Nucleus accumbens (tissue), 56 donors: ENCODE measurements at places on chromosomes 1 and 21.
A peak's percentile ranks its signal among the peaks of the same experiment; 100 is the strongest.

DNA sequence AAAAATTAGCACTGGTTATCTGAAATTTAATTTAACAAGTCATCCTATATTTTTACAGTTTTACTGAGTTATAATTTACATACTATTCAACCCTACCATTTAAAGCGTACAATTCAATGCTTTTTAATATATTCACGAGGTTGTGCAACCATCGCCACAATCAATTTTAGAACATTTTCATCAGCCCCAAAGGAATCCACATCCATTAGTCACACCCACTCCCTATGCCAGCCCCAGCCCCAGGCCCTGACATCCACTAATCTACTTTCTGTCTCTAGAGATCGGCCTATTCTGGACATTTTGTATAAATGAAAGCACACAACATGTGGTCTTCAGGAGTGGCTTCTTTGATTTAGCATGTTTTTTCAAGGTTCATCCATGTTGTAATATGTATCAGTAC lies 134.7 kb downstream of the PSMG1 start:
- no peak for DNase-seq

DNA sequence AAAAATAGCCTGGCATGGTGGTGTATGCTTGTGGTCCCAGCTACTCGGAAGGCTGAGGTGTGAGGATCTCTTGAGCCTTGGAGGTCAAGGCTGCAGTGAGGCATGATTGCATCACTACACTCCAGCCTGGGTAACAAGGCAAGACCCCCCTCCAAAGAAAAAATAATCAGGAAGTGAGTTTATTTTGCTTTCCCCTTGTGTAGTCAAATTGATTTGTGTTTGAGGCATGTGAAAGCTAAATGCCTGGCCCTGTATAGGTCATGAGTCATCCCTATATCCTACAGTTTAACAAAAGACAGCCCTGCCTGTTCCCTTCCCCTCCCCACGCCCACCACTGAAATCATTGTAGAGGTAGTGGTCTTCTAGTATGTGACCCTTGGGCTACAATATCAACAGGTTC lies 241.4 kb upstream of the JUN start:
- DNase-seq, result no peak

GRCh38 chr1:50605186-50605875 lies 182.1 kb upstream of the DMRTA2 start:
- DNase-seq, result no peak

- no peak for DNase-seq
Measured at GRCh38 chr1:198373376-198373775, 167.1 kb downstream of the ATP6V1G3 start.

GRCh38 chr1:15215116-15215515 lies 31.9 kb upstream of the FHAD1 start:
- DNase-seq, result no peak

- DNase-seq, result no peak
Measured at GRCh38 chr1:87334351-87335174, 5.9 kb downstream of the LMO4 start.

DNA sequence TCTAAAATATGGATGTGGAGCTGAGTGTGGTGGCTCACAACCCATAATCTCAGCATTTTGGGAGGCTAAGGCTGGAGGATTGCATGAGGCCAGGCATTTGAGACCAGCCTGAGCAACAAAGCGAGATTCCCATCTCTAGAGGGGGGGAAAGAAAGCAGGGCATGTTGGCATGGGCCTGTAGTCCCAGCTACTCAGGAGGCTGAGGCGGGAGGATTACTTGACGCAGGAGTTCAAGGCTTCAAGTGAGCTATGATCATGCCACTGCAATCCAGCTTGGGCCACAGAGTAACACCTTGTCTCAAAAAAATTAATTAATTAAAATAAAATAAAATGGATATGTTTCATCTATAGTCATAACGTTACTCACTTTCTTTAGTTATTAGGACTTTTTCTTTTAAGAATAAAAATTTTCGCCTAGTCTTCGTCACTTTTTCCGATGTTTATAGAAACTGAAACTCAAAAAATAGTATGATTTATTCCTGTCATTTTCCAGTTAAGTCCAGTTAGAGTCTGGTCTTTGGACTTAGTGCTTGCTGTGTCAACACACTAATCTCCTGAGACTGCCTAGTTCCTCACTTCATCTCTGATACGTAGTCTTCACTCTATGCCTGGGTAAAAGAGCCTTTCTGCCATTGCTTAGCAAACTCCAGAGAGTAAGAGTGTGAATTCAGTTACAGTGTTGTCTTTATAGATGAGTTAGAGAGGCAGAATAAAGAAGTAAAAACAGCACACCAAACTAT lies 28.0 kb downstream of the IARS2 start:
- DNase-seq, result no peak

GRCh38 chr21:45570826-45571601 lies 28.8 kb upstream of the SLC19A1 start:
- no peak for DNase-seq

- DNase-seq, result no peak
Measured at GRCh38 chr1:113905435-113905861, 322 bp downstream of the DCLRE1B start.

DNA sequence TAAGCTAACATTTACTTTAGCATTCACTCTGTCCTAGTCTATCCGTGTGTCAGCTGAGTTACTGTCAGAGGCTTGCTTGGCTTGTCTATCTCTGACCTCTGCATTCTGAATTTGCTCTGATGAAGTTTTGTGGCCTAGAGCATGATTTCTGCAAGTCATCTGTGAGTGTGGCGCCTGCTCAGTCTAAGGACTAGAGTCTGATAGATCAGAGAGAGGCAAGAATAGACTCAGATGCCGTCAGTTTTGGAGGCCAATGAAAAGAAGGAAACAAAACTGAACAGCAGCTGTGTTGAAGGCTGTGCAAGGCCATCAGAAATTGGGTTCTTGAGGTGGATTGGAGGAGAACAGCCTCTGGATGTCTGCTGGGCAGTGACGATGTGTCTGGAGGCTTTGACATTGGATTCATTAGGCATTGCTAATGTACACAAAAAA lies 573.1 kb downstream of the USP25 start:
- no peak for DNase-seq

DNA sequence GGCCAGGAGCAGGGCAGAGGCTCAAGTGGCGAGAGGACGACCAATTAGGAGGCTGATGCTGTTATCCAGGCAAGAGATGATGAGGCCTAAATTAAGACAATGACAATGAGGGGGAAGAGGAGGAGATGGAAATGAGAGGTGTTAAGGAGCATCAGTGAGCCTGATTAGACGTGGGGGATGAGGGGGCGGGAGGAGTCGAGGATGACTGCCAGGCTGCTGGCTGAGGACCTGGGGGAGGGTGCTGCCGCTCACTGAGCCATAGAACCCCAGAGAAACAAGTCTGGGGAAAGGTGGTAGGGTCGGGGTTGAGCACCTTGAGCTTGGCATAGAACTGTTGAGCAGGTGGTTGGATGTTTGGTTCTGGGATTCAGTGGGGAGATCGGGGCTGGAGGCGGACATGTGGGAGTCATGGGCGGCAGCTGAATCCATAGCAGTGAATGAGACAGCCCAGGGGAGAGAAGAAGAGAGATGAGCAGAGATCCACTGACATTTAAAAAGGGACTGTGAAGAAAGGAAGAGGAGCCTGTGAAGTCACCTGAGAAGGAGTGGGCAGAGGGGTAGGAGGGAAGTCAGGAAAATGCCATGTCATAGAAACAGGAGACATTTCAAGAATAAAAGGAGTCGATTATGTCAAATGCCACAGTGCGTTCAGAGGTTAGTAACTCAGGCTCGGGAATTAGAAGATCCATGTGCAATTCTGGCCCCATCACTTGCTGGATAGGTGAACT lies 28.5 kb downstream of the DLGAP3 start:
- peak; percentile 8 for DNase-seq

DNA sequence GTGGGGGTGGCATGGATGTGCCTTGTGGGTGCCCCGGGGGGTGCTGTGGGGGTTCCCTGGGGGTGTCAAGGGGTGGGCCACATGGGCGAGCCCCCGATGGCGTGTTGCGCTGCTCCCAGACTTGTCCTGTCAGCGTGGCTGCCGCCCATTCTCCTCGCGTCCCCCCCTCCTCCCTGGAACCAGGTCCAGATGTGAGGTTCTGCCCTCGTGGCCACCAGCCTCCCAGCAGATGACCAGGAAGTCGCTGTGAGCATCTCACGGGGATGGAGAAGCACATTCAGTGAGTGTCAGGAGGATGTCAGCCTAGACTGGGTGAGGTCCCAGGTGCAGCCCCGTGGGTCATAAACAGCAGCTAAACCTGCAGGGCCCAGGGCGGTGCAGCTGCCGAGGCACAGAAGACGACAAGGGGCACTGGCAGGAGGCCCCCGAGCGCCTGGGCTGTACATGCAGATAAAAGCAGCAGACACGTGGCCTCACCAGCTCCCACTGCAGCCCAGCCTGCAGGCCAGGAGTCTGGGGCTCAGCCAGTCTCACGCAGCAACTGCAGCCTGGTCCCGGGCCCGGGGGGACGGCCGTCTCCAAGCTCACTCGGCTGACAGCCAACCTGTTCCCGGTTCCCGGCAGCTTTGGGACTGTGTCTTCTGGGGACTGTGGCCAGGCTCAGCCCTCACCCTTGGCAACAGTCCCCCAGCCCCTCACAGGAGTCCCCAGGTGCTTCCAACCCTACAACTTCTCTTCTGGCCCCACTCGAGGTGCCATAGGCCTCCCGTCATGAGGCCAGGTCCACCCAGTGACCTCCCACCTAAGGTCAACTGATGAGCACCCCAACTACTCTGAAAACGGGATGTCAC lies 17.5 kb upstream of the COL6A2 start:
- DNase-seq, result peak; percentile 27

DNA sequence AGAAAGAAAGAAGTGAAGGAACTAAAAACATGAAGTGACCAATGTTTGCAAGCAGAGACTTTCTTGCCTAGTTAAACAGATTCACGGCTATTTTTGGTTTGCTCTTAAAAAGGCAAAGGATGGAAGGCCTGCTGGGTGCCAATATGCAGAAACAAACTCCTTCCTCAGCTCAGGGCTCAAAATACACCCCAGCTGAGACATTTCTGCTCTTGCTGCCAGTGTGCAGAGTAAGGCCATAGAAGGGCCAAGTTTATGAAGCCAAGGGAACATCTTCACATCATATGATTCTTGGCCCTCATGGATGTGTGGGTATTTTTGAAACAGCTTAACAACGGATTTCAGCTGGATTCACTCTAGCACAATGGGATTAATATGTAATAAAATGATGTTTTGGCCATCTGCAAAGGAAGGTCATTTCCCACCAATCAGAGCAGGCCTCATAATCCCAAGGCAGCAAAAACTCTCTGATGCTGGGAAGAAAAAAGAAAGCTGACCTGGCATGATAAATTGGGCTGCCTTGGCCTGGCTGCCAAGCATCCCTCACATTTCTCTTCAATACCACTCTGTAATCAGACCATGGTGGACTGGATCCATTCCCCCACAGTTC lies 70.7 kb downstream of the CAPZB start:
- DNase-seq, result no peak

DNA sequence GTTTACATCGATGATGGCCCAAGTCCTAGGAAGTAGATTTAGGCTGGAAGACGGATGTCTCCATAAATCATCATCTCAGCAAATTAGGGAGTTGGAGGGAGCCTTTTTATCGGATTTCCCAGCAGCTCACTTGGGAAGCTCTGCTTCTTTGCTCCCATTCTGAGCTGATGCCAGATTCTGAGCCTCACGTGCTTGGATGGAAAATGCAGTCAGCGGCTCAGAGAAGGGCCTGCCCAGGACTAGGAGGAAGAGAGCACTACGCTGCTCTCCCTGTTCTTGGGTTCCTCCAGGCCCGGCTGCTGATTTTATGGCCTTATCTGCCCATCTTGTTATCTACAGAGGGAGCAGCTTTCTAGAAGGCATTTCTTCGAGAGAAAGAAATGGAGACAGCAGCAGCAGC lies 42.0 kb downstream of the UBIAD1 start:
- peak; percentile 18 for DNase-seq

DNA sequence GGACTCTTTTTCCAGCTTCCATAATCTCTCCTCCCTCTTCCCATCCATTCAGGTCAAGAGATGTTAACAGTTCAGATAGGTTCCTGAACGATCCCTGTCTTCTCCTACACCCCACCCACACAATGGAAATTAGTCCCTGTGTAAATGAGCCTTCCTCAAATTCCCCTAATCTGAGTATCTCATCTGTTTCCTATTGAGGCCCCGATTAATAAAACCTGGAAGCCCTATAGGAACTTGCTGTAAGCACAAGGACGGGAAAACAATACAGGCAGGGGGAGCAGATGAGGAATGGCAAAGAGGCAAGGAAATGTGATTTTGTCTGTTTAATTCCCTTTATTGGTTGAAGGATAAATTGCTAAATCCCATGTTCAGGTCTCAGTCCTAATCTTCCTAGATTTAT lies 7.1 kb upstream of the GPX7 start:
- no peak for DNase-seq

- DNase-seq, result no peak
Measured at GRCh38 chr1:238232084-238232710, 341.5 kb upstream of the ZP4 start.

- DNase-seq, result no peak
Measured at GRCh38 chr1:156051011-156051725, 2.4 kb downstream of the UBQLN4 start.

DNA sequence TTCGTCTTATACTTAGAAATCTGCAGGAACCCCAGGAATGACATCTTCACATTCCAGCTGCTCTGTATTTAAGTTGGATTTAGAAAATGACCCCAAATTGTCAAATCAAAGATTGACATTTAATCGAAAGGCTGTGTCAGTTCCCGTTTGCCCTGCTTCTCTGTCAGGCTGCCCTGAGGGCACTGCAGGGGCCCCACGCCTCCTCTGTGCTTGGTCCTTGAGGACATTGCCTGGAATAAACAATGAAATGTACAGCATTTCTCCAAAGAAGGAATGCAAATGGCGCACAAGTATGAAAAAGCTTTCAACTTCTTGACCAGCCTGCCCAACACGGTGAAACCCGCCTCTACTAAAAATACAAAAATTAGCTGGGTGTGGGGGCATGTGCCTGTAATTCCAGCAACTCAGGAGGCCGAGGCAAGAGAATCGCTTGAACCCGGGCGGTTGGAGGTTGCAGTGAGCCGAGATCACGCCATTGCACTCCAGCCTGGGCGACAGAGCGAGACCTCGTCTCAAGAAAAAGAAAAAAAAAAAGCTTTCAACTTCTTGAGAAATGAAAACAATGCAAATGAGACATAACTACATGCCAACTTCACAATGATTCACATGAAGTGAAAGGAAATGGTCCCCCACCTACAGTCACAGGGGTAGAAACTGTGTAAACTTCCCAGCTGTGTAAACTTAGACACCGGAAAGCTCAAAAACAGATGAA lies 3.0 kb downstream of the TMPRSS3 start:
- DNase-seq, result no peak
